ENCODE measurements at places on chromosomes 11 and 22.

- DNase-seq = no peak
These were observed 54.8 kb upstream of the FDX1 start for GRCh38 chr11:110374921-110375320.

DNA sequence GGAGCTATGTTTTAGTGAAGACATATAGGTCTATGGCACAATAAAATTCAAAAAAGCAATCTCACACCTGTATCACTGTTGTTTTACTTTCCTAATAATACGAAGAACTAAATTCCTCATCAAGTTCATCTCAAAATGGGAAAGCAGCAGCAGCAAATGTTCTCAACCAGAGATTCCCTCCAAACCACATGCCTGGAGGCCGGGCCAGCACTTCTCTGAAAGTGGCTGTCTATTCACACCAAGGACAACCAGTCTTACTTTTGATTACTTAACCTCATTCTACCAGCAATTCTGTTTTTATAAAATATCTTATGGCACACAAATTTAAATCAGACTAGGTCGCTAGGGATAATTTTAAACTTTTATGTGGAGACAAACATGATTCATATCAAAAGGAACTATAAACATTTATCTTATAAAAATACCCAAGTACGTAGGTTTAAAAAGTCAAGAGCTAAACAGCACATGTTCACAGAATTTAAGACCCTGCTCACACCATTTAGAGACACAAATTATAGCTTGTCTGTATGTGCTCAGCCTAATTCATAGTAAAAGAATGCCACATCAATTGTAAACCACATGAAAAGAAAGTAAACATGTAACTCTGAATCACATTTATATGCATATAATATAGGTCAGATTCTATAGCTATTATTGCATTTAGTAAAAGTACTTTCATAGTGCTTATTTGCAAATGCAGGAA, 46.1 kb downstream of the RRAS2 start:
- no peak for DNase-seq

GRCh38 chr11:16605389-16605893, 133.0 kb upstream of the C11orf58 start:
- no peak for DNase-seq

GRCh38 chr11:47724041-47724729, 9.0 kb upstream of the AGBL2 start:
- no peak for DNase-seq

DNA sequence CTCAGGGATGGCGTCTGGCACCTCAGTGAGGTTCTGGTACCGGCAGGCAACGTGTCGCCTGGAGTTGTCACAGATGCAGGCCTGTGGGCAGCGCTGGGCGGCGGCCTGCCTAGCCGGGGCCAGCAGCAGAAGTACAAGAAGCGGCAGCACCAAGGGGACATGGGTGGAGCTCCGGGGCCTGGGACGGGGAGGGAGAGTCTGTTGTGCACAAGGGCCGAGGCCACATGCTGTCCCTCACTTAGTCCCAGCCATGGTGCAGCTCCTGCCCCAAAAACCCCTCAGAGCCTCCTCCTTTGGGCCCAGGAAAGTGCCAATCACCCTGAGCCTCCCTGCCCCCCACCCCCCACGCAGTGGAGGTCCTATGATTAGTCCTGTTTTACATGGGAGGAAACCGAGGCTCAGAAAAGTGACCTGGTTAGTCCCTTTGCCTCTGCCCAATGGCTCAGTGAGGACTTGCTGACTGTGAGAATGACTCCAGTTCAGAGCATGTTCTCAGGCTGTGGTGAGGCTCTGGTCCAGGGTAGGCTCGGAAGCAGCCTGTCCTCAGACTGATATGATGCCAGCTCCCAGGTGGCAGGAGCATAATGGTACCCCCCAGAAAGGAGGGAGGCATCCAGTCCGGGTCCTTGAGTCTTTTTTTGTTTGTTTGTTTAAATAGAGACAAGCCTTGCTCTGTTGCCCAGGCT, 1.1 kb downstream of the CHADL start:
- no peak for DNase-seq

- no peak for DNase-seq
These were observed 4.2 kb upstream of the HBD start for GRCh38 chr11:5238486-5238885.

DNA sequence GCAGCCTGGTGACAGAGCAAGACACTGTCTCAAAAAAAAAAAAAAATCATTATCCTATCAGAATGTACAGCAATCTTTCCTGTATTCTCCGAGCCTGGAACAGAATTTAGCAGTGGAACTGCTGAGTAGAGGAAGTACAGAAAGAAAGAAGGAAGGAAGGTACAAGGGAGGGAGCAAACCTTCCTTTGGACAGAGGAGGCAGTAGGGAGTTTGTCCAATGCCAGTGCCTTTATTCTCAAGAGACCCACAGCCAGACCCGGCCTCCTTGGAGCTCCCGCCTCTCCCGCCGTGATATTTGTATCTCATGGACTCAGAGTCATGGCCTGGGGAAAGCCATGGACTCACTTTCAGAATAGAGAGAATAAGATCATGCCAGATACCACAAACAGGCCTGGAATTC, 37.7 kb upstream of the LRRC55 start:
- DNase-seq = no peak

DNA sequence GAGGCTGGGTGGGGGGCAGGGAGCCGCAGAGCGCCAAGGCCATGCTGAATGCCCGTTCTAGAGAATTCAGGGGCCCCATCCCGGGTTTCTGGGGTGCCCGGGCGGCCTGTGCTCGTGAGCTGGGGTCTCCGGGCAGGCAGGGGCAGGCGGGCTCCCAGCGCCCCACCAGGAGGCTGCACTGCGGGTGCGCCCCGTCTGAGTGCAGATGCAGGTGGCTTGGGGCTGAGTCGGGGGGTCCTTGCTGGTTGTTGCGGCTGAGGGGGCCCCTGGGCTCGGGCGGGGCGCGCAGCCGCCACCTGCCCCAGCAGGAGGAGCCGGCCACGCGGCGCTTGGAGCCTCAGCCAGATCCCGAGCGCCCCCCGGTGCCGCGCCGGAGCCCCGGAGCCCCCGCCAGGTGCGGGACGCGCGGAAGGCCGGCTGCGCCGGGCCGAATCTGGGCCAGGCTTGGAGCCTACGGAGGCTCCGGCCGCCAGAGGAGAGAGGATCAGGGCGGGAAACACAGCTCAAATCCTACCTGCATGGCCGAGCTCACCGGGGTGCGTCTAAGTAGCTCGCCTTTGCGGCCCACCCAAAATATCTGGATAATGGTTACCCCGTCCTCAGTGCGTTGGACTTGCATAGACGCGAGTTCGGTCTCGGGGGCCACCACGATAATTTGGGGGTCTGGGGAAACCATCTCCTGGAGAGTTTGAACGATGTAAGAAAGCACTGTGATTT, 590 bp upstream of the IGF2 start:
- no peak for DNase-seq

GRCh38 chr22:30667107-30667493, 575 bp downstream of the DUSP18 start:
- DNase-seq = no peak

DNA sequence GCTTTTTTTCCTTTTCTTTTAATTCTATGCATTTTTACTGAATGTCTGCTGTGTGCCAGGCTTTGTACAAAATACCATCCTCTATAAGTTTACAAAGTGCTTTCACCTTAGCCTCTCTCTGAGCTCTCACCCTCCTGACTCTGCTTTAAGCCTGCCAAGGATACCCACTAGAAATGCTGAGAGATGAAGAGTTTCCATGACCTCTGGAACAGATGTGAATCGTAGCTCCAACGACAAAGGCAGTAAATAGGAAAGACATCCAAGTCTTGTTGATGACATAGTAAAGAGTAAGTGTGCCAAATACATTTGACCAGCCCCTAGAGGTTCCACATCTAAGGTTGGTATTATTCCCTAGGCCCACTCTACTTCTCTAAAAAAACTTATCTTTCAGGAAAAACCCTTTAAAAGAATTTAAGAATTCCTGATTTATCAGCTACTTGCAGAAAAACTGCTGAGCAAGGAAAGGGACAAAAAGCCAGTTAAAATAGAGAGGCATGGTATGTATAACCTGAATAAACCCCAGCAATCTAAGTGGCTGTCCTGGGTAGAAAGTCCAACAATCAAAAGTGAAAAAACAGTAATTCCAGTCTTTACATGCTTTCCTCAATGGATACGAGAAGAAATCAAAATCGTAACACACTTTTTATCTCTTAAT, 45.4 kb downstream of the GAB2 start:
- DNase-seq = no peak

DNA sequence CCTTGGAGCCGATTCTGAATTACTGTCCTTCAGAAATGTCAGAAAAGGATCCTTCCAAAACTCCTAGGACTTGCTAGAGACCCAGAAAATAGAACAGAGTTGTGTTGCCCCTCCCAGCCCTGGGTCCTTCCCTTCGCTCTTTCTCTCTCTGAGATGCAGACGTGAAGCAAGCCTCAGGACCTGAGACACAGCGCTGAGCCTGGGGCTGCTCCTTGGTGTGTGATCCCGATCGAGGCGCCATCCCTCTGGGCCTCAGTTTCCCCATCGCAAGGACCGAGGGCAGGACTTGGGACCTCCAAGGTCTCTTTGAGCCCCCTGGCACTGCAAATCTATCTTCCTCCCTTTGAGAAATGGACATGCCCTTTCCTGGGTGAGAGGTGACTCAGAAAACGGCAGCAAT, 533.5 kb downstream of the TBC1D22A start:
- no peak for DNase-seq

DNA sequence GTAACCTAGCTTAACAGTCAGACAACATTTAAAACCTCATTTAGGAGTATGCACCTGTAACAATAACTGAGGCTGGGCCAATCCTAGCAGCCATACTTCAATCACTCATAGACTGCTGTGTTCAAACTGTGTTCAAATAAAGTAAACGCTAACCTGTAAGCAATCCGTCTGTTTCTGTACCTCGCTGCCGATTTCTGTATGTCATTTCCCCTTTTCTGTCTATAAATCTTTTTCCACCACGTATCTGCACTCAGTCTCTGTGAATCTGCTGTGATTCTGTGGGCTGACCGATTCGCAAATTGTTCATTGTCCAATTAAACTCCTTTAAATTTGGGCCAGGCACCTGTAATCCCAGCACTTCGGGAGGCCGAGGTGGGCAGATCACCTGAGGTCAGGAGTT, 12.3 kb downstream of the APOBEC3H start:
- no peak for DNase-seq

DNA sequence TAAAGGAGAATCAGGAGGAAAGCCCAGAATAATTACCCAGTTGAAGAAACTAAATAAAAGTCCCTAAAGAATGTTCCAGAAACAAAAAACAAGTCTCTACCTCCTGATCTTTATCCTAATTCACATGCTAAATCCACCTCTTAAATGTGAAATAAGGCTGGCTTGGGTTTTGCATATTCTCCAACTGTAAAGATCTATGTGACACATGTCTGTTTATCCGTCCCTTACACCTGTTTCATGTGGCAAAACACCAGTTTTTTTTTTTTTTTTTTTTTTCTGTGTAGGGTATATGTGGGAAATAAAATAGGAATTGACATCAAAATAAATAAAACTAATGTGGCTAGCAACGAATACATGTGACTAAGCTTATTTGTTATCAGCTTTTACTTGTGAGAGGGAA, 70.5 kb downstream of the NARS2 start:
- DNase-seq = no peak

- DNase-seq = no peak
These were observed 127.2 kb downstream of the ST3GAL4 start for GRCh38 chr11:126482586-126483108.

- DNase-seq = no peak
These were observed 350.2 kb downstream of the LARGE1 start for GRCh38 chr22:33570110-33570509.

DNA sequence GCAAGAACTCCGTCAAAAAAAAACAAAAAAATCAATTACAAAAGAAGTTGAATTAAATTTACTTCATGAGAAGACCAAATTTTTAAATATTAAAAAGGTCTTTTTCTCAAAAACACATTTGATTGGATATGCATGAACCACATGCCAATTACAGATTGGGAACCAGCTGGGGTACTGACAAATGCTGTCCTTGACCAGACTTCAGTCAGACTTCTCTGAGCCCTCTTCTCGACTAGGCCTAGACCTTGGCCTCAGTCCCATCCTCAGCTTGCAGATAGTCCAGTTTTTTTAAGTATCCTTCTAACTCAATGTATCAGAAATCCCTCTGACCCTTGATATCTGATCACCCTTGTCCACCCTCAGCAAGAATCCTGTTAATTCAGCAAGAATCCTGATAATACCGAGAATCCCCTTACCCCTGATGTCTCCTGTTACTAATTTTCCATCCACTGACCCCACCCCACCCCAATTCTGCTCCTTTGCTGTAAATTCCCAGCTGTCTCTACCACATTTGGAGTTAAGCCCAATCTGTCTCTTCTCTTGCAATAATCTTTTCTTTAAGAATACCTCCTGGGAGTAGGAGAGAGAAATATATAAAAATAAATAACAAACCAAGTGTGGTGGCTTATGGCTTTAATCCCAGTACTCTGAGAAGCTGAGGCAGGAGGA, 30.9 kb downstream of the OR4D9 start:
- no peak for DNase-seq

DNA sequence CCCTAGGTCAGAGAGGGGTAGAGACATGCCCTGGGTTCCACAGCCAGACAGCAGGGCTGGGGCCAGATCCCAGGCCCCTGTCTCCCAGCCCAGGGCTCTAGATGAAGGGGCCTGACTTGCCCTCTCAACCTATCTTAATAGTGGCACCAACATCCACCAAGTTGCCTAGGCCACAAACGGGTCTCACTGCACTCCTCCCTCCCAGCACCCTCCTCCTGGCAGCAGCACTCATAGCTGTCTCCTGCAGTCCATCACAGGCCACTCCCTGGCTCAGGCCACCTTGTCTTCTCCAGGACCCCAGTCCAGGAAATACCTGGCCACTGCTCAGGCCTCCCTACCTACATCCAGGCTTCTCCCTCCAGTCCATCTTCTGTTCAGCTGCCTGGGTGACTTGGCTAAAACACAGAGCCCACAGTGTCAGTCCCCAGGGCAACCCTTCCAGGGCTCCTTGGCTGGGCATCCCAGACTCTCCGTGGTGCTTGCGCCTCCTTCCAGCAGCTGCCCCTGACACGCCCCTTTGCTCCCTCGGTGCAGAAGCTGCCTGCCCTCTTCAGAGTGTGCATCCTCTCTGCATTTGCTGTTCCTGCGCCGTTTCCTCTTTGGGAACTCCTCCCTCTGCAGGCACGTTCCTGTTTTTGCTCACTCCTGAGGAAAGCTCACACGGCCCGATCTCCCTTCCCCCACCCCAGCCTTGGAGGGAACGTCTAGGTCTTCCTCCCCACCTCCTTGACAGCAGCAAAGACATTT, 40.5 kb downstream of the LRRC32 start:
- no peak for DNase-seq

DNA sequence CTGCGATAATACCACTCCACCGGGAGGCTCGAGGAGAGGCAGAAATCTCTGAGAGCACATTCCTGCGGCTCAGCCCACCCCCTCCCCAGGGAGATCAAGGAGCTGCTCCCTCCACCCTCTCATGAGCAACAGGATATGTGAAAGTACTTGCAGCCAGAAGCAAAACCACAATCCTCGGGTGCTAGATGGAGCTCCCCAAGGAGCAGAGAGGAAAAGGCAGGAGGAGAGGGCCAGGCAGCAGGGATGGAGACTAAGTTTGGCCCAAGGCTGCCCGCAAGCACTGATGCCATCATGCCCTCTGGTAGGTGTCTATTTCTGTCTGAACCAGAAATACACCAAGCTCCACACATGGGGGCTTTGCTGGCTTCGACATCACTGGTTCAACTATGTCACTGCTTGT, 22.3 kb downstream of the VPS37C start:
- no peak for DNase-seq

GRCh38 chr11:7414973-7415817, 70.1 kb upstream of the OLFML1 start:
- DNase-seq = no peak

- peak; percentile 26 for DNase-seq
These were observed 27.8 kb upstream of the ZNRF3 start for GRCh38 chr22:28855355-28856094.
